Glutamatergic neuron (in vitro differentiated cells): ENCODE measurements at places on chromosomes 1 and 21. TPM values are rescaled to one million over a fixed set of nuclear protein-coding genes. Genes with fewer than 3 reads are reported as not detected.
A peak's percentile ranks its signal among the peaks of the same experiment; 100 is the strongest.

Gene PLEKHA6
- total RNA-seq, result 72.7 TPM

Gene GJA9
- total RNA-seq, result not detected

Gene FOXO6
- total RNA-seq, result 11.7 TPM

Gene ZMYM1
- 12.1 TPM for total RNA-seq

Gene CELA3A
- total RNA-seq, result not detected

Gene ZNF695
- 7.9 TPM for total RNA-seq

Gene DNMT3L
- total RNA-seq, result not detected

Gene PTGFRN
- total RNA-seq, result 61.2 TPM

Gene EFNA1
- 1.7 TPM for total RNA-seq

DNA sequence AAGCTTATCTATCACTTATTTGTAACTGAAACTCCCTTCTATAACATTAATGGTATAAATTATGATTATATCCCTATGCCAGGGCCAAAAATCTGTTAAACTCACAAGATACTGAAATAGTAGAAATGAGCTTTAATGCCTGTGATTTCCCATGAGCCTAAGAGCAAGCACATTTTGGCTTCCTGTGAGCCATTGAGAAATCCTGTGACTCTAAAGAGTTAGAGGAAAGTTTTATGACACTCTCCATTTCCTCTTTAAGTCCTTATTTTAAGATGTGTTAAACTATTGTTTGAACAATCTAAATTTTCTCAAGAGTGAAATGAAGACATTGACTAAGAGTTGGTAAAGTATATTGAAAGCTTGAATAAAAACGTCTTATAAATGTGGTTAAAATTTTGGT is 45.6 kb downstream of the SUCO start:
- H3K4me1 ChIP-seq, result peaks cover under 1% of the 10 kb centered on the region
- H3K27me3 ChIP-seq, result no peaks in the 10 kb centered on the region
- no peak overlapping the region for H3K4me3 ChIP-seq
- H3K36me3 ChIP-seq, result no peaks in the 10 kb centered on the region

GRCh38 chr1:244843148-244843978 is 7.9 kb downstream of the COX20 start:
- DNase-seq, result no peak
- H3K36me3 ChIP-seq, result no peaks in the 10 kb centered on the region
- no peak overlapping the region for H3K4me3 ChIP-seq
- H3K27me3 ChIP-seq, result peaks cover 1% of the 10 kb centered on the region
- H3K27ac ChIP-seq, result no peak overlapping the region

GRCh38 chr1:93734999-93735398 is 53.4 kb upstream of the BCAR3 start:
- peaks cover 2% of the 10 kb centered on the region for H3K27me3 ChIP-seq
- H3K36me3 ChIP-seq, result peaks cover 5% of the 10 kb centered on the region
- H3K4me3 ChIP-seq, result no peak overlapping the region
- no peak for DNase-seq
- H3K4me1 ChIP-seq, result peaks cover 13% of the 10 kb centered on the region

- peaks cover 20% of the 10 kb centered on the region for H3K4me1 ChIP-seq
- H3K36me3 ChIP-seq, result peaks cover 5% of the 10 kb centered on the region
- DNase-seq, result no peak
- H3K4me3 ChIP-seq, result no peak overlapping the region
Observed at GRCh38 chr1:41773144-41773591, 145.6 kb downstream of the HIVEP3 start.

DNA sequence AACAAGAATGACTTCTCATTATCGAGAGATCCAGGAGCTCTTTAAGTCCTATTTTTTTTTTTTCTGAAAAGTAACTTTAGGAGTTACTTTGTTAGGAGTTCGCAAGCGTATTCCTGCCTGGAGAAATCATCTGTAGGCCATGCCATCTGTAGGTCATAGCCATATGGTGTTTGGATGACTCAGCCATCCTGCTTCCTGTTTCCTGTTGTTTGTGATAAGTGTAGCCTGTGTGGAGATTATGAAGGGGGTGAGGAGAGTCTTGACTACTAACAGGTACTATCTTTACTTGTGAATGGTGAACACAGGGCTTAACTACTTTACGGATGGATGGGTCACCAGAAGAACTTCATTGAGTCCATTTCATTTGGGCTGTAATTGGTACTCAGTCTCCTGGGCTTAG is 327.2 kb downstream of the PTPRU start:
- H3K4me3 ChIP-seq, result no peak overlapping the region
- H3K4me1 ChIP-seq, result no peaks in the 10 kb centered on the region
- no peak for DNase-seq
- H3K36me3 ChIP-seq, result peaks cover 37% of the 10 kb centered on the region
- peaks cover 2% of the 10 kb centered on the region for H3K27me3 ChIP-seq
- H3K27ac ChIP-seq, result no peak overlapping the region

- peaks cover 2% of the 10 kb centered on the region for H3K4me1 ChIP-seq
- H3K4me3 ChIP-seq, result no peak overlapping the region
- DNase-seq, result no peak
- no peak overlapping the region for H3K27ac ChIP-seq
- no peaks in the 10 kb centered on the region for H3K36me3 ChIP-seq
Observed at GRCh38 chr1:184971522-184972265, 2.6 kb downstream of the NIBAN1 start.

DNA sequence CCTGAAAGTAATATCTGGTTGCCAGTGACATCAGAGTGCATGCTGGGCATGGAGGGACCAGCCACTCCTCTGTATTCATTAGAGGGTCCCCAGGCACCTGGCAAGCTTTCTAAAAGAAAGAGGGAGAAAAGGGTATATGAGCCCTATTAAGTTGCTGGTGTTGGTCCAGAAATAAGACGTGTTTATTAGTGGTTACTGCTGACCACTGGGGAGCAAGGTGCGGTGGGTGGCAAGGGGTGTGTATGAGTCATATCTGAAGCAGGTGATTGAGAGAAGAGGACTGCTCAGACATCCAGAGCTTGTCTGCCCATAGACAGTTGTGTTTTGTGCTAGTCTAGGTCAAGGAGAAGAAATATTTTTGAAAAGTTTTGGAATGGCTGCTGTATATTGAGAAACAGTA is 298.1 kb downstream of the TM2D1 start:
- peaks cover 27% of the 10 kb centered on the region for H3K4me1 ChIP-seq
- H3K4me3 ChIP-seq, result no peak overlapping the region
- H3K27me3 ChIP-seq, result no peaks in the 10 kb centered on the region

DNA sequence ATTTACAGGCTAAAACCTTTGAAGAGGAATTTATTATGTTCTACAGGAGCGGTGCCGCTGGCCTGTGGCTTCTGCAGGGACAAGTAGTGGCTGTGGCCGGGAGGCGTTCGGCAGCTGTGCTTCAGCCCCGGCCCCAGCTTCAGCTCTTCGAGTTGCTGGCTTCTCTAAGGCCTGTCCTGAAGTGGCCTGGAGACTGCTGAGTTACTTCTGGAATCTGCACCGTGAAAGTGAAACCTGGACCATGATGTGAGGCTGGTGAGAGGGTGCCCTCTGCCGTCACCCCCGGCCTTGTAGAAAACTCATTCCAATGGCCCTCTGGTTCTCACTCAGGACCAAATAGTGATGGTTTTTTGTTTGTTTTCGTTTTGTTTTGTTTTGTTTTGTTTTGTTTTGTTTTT is 48.1 kb downstream of the PRKCZ start:
- H3K4me3 ChIP-seq, result no peak overlapping the region
- H3K36me3 ChIP-seq, result peaks cover 13% of the 10 kb centered on the region
- peaks cover 21% of the 10 kb centered on the region for H3K27me3 ChIP-seq
- peaks cover 29% of the 10 kb centered on the region for H3K4me1 ChIP-seq
- DNase-seq, result no peak

- H3K36me3 ChIP-seq, result peaks cover 27% of the 10 kb centered on the region
- no peak overlapping the region for H3K4me3 ChIP-seq
- no peak overlapping the region for H3K27ac ChIP-seq
- peaks cover 3% of the 10 kb centered on the region for H3K27me3 ChIP-seq
Observed at GRCh38 chr1:232973652-232974611, 23.5 kb downstream of the NTPCR start.

- no peak overlapping the region for H3K4me3 ChIP-seq
- H3K27ac ChIP-seq, result no peak overlapping the region
- H3K4me1 ChIP-seq, result peaks cover 11% of the 10 kb centered on the region
- peaks cover 4% of the 10 kb centered on the region for H3K27me3 ChIP-seq
Observed at GRCh38 chr1:25642574-25643108, 26.1 kb downstream of the MAN1C1 start.

DNA sequence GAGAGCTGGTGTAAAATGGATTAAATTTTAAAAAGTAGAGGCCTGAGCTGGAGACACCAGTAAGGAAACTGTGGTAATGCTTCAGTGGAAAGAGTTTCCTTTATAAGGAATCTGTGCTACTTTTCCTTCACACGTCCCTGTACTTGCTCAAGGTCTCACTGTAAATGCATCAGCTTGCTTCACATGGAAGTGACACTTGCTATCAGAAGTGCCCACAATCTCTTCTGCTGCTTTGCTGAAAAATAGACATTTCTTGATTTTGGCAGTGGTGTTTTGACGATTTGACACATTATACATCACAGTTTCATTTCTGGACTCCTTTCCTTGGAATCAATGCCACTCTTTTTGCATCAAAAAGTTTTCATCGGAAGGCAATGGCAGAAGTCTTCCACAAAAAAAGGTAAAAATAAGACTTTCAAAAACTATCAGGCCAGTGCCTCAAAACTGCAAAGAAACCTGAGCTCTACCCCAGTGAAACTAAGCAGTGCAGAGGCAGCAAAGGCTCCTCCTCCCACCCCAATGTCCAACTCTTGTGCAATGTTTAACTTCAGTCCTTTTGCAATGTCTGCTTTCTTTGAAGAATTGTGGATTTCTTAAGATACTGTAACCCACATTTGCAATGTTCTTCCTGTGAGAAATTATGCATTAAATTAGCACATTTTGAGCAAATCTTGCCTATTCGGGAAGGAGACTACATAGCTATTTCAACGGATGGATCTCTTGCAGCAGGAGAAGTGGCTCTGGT is 18.4 kb upstream of the TSPAN2 start:
- H3K4me1 ChIP-seq, result no peaks in the 10 kb centered on the region
- H3K27ac ChIP-seq, result no peak overlapping the region
- H3K36me3 ChIP-seq, result no peaks in the 10 kb centered on the region
- H3K4me3 ChIP-seq, result no peak overlapping the region
- no peak for DNase-seq
- H3K27me3 ChIP-seq, result no peaks in the 10 kb centered on the region

- peaks cover 3% of the 10 kb centered on the region for H3K27me3 ChIP-seq
- no peaks in the 10 kb centered on the region for H3K36me3 ChIP-seq
- peaks cover 25% of the 10 kb centered on the region for H3K4me1 ChIP-seq
- H3K4me3 ChIP-seq, result no peak overlapping the region
- H3K27ac ChIP-seq, result no peak overlapping the region
Observed at GRCh38 chr21:43922949-43923348, 57.9 kb downstream of the AGPAT3 start.

DNA sequence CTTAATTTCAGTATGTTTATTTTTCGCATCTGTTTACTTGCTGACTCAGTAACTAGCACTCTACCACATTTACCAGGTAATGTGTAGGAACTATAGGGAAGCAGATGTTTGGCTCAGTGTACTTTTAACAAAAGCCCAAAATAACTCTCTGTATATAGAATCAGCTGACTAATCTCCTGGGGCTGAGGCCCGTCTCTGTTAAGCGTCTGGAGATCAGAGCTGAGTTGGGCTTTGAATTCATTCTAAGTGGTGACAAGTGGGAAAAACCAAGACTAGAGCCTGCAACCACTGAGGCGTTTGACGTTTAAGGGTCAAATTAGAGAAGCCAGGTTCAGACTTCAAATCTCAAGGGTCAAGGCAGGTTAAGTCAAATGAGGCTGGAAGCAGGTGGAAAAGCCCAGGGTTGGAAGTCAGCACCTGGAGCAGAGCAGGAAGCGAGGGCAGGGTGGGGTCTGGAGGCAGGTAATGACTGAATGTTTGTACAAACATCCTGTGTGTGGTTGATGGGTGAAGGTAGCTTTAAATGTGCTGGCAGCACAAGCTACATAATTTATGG is 56.8 kb upstream of the LYST start:
- H3K36me3 ChIP-seq, result no peaks in the 10 kb centered on the region
- H3K27me3 ChIP-seq, result peaks cover 1% of the 10 kb centered on the region
- peak overlapping the region; percentile 7 for H3K4me3 ChIP-seq

DNA sequence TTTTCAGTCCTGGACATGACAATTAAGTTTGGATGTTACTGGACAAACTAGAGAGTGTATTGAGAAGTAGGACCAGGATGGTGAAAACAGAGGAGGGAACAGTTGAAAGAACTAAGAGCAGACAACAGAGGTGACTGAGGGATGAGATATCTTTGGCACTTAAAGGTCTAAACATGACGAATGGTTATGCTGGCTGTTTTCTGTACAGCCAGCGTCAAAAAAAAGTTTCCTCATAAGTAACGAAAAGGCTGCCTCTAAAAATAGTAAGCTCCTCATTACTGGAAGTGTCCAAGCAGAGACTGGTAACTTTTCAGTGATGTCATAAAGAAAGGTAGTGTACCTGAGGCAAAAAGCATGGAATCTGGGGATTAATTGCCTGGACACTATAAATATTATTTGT is 35.2 kb upstream of the AK4 start:
- H3K27ac ChIP-seq, result no peak overlapping the region
- DNase-seq, result no peak
- H3K36me3 ChIP-seq, result peaks cover 5% of the 10 kb centered on the region
- no peaks in the 10 kb centered on the region for H3K27me3 ChIP-seq
- H3K4me3 ChIP-seq, result no peak overlapping the region

GRCh38 chr1:159190441-159190840 is 14.2 kb upstream of the ACKR1 start:
- peaks cover 56% of the 10 kb centered on the region for H3K4me1 ChIP-seq
- H3K4me3 ChIP-seq, result no peak overlapping the region
- H3K27me3 ChIP-seq, result peaks cover 12% of the 10 kb centered on the region

DNA sequence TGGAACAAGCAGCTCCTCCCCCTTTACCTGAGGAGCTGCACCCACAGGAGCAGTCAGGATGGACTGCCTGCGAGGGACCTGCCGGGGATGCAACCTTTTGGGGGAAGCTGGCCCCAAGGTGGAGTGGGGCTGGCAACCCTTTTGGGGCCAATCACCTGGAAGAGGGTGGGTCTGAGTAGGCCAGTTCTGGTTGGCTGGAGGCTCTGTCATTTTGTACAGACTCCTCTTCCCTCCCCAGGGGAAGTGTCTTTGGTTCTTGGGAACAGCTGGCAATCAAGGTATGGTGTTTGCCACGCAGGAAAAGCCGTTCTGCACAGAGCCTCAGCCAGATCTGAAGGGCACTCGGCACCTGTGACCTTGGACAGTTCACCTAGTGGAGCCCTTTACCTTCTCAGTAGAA is 280 bp upstream of the A3GALT2 start:
- peaks cover 29% of the 10 kb centered on the region for H3K4me1 ChIP-seq
- peaks cover 8% of the 10 kb centered on the region for H3K27me3 ChIP-seq
- no peak overlapping the region for H3K4me3 ChIP-seq
- DNase-seq, result no peak

GRCh38 chr1:93588955-93589354 is 92.7 kb downstream of the BCAR3 start:
- H3K27me3 ChIP-seq, result no peaks in the 10 kb centered on the region
- H3K27ac ChIP-seq, result no peak overlapping the region
- H3K36me3 ChIP-seq, result no peaks in the 10 kb centered on the region
- peaks cover 42% of the 10 kb centered on the region for H3K4me1 ChIP-seq

DNA sequence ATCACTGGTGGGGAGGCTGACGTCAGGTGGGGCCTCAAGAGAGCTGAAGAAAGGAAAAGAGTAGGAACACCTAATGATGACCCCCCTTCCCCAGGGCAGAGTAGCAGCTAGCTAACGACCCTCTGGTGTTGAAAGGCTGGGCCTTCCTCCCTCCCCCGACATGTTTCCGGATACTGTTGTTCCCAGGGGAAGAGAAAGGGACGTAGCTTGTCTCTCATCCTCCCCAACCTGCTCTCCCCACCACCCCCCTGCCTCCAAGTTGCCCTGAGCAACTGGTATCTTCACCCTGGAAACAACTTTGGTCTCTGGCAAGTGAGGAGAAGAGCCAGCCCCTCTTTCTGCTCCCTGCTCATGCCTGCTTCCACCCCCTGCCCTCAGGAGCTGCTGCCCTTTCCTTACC is 2.4 kb downstream of the SEMA6C start:
- peaks cover 29% of the 10 kb centered on the region for H3K4me1 ChIP-seq
- peaks cover 7% of the 10 kb centered on the region for H3K27me3 ChIP-seq
- H3K27ac ChIP-seq, result no peak overlapping the region
